ENCODE measurements at places on chromosomes 3 and 15.
A peak's percentile ranks its signal among the peaks of the same experiment; 100 is the strongest.

- DNase-seq, result no peak
Measured at GRCh38 chr15:69045802-69046201, 31.3 kb downstream of the NOX5 start.

DNA sequence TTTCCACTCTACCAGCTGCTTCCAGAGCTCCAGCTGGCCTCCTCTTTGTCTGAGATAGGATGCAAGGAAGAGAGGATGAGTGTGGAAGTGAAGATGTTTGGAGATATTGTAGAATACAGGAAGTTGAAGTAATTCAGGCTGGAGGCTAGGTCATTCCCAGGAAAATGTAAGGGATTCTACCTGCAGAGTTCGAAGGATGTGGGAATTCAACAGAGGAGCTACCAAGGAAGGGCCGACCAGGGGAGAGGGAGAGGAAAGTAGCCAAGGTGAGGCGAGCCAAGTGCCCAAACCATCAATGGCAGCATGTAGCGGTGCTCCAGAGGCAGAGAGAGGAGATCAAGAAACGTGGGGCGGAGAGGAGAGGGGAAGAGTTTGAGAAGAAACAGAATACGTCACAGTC lies 49.0 kb upstream of the EPHB3 start:
- DNase-seq, result no peak

DNA sequence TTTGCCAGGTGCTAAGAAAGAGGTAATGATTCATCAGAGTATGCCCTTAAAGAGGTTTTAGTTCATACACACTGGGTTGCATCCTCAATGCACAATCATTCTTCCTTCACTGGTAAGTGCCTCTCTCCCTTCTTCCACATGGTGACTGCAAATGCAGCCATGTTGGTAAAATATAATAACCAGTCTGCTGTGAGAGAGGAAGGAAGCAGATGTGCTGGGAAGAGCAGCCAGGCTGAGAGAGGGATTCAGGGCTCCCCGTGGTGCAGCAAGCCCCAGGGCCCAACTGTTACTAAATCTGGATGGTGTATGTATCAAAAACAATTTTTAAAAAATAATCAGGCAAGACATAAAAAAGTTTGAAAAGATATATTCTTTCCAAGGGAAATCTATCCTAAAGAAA lies 498.1 kb downstream of the MAGI1 start:
- DNase-seq, result no peak

GRCh38 chr3:29695201-29695600 lies 414.3 kb downstream of the RBMS3 start:
- no peak for DNase-seq

GRCh38 chr3:24781454-24781853 lies 286.8 kb upstream of the THRB start:
- no peak for DNase-seq

DNA sequence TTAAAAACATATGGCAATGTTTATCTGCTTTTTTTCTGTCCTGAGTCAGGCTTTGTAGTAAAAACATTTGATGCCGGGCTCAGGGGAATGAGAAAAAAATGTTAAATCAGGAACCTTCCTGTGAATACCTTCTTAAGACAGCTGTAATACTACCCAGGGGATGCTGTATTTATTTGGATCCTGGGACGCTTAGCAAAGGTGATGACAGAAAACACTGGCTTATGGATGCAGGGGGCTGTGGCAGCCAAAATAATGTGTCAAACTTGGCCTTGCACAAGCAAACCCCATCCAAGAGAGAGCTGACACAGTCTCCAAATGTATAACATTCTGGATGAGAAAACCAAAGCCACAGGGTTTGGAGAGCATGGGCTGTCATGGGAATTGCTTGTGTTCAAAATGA lies 438.2 kb upstream of the PROK2 start:
- no peak for DNase-seq

DNA sequence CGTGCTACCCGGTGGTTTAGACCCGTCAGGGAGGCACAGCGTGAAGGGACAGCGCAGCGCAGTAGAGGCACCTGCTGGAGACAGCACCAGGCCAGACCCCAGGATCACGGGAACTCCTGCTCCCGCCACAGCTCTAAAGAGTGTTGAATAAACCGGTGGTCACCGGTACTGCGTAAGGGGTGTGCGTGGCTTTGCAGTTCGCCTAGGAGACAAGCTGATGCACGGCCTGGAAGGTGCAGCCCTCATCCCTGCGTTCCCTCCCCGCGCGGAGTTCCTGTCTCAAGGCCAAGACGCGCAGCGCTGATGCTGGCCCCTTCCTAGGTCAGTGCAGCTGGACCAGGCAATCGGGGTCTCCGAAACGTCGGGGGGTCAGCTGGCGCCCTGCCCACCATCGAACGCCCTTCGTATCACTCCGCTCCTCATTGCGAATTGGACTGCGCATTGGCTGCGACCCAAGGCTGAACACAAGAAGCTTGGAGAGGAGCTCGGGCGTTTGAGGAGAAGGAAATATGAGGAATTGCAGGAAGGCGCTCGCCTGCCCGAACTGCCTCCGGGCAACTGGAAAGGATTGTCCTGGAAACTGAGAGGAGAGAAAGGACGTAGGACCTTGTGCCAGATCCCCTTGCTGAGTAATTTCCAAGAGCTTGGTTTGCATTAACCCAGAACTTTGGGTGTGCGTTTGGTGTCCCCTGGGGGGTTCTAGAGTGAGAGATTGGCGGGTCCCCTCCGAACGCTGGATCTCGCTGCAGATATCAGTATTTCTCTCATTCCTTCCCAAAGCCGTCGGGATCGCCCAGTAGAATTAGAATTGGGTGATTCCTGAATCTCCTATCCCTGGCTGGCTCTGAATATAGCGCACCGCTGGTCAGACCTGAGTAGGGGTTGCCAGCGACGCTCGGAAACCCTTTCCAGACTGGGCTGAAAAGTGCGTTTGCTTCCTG lies 2.3 kb upstream of the SOX14 start:
- no peak for DNase-seq

DNA sequence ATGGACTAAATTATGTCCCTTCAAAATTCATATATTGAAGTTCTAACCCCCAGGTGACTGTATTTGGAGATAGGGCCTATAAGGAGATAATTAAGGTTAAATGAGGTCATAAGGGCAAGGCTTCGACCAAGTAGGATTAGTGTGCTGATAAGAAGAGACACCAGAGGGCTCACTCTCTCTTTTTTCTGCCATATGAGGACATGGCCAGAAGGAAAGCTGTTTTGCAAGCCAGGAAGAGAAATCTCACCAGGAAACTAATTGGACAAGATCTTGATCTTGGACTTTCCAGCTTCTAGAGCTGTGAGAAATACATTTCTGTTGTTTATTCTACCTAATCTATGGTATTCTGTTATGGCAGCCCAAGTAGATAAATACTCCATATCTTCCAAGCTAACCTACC lies 503.6 kb upstream of the NAALADL2 start:
- DNase-seq, result no peak

DNA sequence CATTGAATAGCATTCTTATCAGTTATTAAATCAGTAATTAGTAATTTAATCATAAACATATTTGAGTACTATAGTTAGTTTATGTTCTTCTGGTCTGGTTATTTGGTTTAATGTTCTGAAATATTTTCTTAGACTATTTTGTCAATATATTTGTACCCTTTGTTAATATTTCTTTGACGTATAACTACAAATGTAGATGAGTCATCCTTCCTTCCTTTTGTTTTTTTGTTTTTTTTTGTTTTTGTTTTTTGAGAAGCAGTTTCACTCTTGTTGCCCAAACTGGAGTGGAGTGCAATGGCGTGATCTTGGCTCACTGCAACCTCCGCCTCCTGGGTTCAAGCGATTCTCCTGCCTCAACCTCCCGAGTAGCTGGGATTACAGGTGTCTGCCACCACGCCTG lies 17.4 kb upstream of the EIF3J start:
- no peak for DNase-seq

DNA sequence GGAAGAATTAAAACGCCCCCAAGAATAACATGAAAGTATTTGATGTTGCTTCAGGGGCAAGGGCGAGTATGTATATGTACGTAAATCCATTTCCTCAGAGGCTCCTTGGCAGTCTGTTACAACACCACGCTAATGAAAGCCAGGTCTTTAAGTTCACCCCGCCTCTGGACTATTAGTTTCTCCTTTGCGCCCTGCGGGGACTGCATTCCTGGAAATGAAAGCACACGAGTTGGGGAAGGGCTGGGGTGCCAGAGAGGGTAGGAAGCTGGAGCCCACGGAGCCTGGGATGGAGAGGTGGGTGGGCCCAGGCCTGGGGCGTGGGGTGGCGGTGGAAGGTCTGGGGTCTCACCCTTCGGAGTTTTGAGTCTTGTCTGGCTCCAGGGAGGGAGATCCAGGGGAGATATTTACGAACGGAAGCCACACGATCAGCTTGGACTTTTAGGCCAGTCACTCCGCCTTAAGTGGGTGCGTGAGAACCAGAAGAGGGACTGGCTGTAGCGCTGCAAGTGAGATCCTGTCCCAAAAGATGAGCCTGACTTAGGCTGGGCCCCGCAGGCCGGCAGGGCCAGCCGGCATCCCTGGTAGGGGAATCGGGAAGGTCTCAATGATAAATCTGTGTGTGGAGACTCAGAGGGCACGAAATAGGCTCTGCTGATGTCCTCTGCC lies 1.6 kb upstream of the PLCL2 start:
- DNase-seq, result peak; percentile 23

DNA sequence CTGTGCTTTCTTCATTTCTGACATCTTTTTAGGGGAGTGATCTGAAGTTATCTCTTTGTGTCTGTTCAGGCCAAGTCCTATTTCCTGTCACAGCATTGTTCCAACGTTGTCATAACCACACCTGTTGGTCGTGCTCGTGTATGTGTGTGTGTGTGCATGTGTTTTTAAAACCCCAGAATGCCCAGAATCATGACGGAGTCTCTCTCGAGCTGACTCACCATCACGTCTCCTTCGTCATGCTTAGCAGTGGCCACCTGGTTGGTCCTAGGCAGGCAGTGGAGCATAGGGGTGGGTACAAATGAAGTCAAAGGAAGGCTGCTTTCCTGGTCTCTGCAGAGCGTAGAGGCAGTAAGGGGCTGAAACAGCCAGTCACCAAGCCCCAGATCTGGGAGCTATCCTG lies 126.8 kb upstream of the ABHD17C start:
- no peak for DNase-seq

DNA sequence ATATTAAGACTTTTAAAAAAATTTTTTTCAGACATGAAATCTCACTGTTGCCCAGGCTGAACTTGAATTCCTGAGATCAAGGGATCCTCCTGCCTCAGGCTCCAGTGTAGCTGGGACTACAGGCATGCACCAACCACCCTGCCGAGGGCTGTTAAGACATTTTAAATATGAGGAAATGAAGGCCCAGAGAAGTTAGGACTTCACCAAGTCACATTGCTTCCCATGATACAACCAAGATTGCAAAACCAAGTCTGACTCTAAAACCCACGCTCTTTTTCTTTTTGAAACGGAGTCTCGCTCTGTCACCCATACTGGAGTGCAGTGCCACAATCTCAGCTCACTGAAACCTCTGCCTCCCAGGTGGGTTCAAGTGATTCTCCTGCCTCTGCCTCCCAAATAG lies 28.0 kb downstream of the PTPN9 start:
- no peak for DNase-seq

DNA sequence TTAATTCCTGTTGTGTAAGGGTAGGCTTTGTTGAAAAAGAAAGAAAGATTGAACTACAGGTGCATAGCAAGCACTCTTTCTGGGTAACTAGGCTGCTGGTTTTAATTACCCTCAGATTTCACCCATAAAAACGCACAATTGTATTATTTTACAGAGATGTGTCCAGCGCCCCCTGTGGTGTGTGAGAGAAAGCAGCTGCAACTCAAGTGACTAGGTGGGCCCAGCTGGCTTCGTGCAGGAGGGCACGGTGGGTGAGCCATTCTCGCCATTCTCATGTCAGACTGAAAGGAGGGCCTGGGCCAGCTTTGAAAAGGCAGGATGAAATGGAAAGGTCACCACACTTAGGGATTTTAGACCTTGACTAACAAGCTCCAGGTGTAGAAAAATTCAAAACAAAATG lies 122.6 kb downstream of the LRIG1 start:
- no peak for DNase-seq

All from uterus (tissue), 4 donors.